ENCODE measurements at places on chromosomes 6 and 20.

- no peak for DNase-seq
Measured at GRCh38 chr6:149026530-149026942, 279.7 kb downstream of the UST start.

DNA sequence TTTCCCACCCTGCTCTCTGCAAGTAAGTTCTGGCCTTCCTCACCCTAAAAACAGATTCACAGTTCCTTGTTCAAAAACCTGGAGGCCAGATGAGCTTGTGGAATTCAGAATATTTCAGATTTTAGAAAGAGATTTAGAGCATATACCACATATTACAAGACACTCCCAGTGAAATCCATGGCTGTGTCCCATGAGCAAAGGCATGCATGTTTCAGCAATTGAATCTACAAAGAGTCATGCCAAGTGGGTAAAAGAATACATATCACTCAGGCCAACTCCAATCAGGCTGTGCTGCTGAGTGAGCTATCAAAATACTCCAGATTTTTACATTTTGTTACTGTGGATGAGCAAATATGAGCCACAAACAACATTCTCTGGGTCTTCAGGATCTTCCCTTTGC, 10.2 kb upstream of the NEDD9 start:
- no peak for DNase-seq

- DNase-seq = no peak
Measured at GRCh38 chr20:20435453-20435852, 67.5 kb downstream of the INSM1 start.

- DNase-seq = no peak
Measured at GRCh38 chr6:33490621-33491020, 36.2 kb downstream of the ZBTB9 start.

GRCh38 chr20:59559024-59559817, 45.1 kb upstream of the PHACTR3 start:
- no peak for DNase-seq

GRCh38 chr6:53735896-53736295, 58.9 kb upstream of the LRRC1 start:
- DNase-seq = no peak

DNA sequence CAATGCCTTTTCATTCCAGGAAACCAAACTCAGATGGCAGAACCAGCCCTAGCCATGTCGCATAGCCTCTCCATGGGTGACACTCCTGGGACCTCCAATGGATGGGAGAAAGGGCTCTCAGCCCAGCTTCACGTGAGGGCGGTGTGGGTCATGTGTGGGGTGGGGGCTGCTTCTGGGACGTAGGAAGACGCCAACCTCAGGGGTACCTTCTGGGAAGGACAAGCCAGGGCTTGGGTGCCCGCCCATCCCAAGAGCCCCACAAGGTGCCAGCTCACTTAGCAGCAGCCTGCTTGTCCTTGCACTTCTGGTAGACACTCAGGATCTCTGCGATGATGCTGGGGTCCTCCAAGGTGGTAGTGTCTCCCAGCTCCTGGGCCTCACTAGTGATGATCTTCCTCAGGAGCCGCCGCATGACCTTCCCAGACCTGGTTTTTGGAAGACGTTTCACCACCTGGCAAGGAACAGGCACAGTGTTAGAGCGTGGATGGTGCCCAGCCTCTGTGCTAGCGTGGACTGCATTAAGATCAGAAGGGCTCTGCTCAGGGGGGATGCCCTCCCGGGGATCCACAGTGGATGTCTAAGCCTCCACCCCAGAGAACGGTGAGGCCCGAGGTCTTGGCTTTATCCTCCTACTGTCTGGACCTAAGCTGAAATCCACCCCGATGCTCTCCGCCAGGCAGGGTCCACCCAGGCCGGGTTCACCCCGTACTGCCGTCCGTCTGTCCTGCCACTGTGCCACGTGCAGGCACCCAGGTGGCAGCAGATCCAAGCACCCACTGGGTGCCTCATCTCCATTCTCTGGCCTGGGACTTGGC, 15.1 kb upstream of the APMAP start:
- no peak for DNase-seq

DNA sequence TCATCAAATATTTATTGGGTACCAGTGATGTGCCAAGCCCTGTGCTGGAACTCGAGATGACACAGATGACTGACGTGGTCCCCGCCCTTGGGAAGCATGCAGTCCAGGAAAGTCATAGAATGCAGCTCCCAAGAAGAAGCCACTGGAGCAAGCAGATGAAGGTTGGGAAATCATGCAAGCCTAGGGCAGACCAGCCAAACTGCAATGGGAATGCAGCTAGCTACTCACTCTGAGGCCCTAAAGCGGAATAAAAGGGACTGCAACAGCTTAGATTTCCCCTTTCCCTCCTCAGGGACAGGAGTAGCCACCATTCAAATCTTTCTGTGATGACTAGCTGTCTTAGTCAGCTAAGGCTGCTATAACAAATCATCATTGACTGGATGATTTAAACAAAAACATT, 152.2 kb downstream of the MAFB start:
- DNase-seq = no peak

- no peak for DNase-seq
Measured at GRCh38 chr20:35947489-35947888, 6.8 kb downstream of the SCAND1 start.

DNA sequence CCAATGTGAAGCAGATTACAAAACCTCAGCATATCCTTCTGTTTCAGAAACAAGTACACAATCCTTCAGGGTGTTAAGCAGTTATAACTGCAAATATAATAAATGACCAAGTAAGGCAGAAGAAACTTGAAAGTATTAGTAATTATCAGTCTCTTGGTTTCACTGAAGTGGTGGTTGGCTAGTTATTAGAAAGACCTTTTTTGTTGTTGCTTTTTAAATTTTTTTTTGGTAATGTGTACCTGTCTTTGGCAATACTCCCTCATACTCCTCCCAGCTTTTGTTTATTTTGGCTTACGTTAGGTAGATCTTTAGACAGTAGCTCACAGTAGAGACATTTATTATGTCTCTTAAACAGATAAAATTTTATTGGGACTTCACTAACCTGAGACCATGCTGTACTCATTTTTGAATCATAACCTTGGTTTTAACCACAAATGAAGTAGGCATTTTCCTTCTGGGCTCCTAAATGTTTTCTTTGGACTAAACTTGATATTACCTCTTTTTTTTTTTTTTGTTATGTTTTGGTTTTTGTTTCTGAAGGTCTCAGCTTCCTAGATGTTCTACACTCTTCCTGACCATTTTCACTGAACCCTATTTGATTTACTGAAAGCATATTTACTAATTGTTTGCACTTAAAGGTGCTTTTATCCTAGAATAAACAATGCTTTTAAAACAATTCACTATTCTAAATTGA, 6.4 kb downstream of the CD2AP start:
- no peak for DNase-seq

DNA sequence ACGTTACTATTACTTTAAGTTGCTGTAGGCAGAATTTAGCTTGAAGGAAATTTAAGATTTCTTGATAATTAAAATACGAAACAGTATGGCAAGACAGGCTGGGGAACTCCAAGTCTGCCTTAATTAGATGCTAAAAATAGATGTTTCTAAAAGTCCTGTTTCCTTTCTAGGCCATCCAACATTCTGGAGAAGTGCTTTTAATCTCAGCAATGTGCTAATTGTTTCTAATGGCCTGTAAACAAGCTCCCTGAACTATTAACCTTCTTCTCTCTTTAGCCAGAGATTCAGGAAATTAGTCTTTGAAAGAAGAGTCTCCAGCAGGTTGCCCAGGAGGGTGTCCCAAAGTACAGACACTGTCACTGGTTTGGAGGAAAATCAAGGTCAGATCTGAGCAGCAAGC, 677.3 kb upstream of the AGPAT4 start:
- DNase-seq = no peak

DNA sequence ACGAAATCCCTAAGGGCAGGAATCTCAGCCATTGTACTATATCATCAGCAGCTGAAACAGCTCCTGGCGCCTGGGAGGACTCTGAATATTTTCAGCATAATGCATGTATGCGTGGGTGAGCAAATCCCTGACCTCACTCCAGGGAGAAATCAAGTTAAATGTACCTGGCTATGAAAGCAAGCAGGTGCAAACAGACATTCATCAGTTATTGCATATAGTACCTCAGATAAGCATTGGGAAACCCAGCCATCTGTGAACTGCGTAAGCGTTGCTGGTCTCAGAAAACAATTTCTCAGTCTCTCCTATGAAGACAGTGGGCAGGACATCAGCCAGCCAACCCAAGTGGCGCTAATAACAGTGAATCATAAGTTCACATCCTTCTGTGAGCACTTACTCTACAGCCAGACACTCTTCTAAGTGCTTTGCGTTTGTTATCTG, 622.6 kb downstream of the EPM2A start:
- no peak for DNase-seq

- DNase-seq = no peak
Measured at GRCh38 chr6:3489961-3490624, 33.2 kb upstream of the SLC22A23 start.

DNA sequence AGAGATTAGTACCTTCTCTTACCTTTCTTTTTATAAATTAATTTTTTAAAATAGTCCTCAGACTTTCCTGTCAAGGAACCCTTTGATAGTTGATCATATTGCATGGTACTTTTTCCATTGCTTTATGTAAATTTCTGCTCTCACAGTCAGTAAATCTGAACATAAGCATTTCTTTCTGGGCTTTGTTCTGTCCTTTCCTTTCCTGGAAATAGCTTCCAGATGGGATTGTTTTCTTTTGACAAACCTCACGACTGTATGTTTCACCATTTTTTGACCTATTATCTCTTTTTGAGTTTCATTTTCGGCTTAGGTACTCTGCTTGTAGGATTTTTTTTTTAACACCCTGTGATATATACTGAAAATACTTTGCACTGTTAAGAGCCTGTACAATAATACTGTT, 32.6 kb downstream of the UTRN start:
- no peak for DNase-seq
